ENCODE measurements at places on chromosomes 7 and 10. TPM values are rescaled to one million over a fixed set of nuclear protein-coding genes. Genes with fewer than 3 reads are reported as not detected.

The PDZD7 gene
- 2.0 TPM for total RNA-seq

The EPDR1 gene
- total RNA-seq = 31.6 TPM

The NRCAM gene
- total RNA-seq = 0.78 TPM

The CTAGE8 gene
- total RNA-seq = 0.39 TPM

The ACTL6B gene
- not detected for total RNA-seq

The GIMAP6 gene
- 0.48 TPM for total RNA-seq

The LIPN gene
- total RNA-seq = not detected

The SPAM1 gene
- not detected for total RNA-seq

The SPDYE6 gene
- not detected for total RNA-seq

The CALCR gene
- total RNA-seq = not detected

The KDM7A gene
- 1.1 TPM for total RNA-seq

The GCC1 gene
- 9.7 TPM for total RNA-seq

The LRRN3 gene
- total RNA-seq = 3.4 TPM

The AKR1C8 gene
- total RNA-seq = not detected
